Hematopoietic multipotent progenitor cell treated with erythropoietin and hydrocortisone succinate and interleukin-3 and kit ligand, for 8 days (in vitro differentiated cells): ENCODE measurements at places on chromosomes 1 and 21.

GRCh38 chr1:180392427-180393145 is 109.8 kb downstream of the ACBD6 start:
- DNase-seq: no peak

DNA sequence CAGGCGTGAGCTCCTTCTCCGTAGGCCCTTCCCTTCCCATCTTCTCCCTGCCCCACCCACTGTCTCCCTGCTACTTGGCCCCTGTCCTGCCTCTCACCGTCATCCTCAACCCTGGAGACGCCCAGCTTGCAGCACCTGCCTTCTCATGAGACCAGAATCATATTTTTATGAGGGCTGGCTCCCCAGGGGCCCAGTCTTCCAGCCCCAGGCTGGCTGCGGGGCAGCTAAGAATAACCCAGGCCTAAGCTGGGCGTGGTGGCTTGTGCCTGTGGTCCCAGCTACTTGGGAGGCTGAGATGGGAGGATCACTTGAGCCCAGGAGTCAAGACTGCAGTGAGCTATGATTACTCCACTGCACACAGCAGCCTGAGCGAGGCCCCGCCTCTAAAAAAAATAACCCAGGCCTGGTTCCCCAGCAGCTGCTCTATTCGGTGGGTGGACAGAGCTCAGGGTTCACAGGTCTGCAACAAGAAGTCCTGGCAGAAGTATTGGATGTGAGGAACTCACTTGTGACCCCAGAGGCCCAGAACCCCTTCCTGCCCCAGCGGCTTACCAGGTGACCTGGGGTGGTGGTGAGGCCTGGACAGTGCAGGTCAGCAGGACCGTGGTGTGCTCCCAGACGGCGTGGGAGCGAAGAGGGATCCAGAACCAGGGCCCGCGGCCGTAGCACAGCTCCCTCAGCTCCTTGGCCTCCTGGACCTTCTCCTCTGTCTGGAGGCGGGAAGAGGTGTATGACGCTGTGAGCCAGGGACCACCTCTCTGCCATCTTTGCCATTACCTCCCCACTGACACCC is 6.4 kb downstream of the MYOM3 start:
- no peak for DNase-seq

- DNase-seq: no peak
Observed at GRCh38 chr1:47727051-47727696, 270.0 kb downstream of the TRABD2B start.

- no peak for DNase-seq
Observed at GRCh38 chr1:244102046-244102445, 51.0 kb downstream of the ZBTB18 start.

GRCh38 chr21:17779980-17780379 is 39.2 kb downstream of the C21orf91 start:
- no peak for DNase-seq

- no peak for DNase-seq
Observed at GRCh38 chr1:54681358-54681757, 34.3 kb upstream of the TTC4 start.

GRCh38 chr1:99577313-99577712 is 68.6 kb upstream of the PALMD start:
- DNase-seq: no peak

- no peak for DNase-seq
Observed at GRCh38 chr1:53323316-53323715, 4.6 kb downstream of the LRP8 start.

- no peak for DNase-seq
Observed at GRCh38 chr1:220241072-220241663, 31.1 kb downstream of the RAB3GAP2 start.

GRCh38 chr1:62530516-62531154 is 66.7 kb upstream of the ANGPTL3 start:
- DNase-seq: peak; percentile 41

DNA sequence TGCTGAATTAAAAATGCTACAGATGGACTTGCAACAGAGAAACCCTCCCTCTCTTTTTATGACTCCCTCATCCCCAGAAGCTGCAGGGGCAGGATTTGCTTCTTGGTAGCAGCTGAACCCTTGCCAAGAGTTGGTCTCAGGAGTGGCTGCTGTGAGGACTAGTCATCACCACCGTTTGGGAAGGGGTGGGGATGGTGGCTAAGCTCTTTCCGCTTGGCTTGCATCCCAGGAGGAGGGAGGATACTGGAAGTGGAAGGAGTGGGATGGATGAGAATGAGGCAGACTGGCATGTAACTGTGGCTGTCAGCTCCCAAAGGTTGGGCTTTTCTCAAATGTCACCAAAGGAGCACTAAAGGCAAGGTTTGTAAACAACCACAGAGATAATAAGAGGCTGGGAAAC is 50.8 kb upstream of the COL24A1 start:
- DNase-seq: no peak

GRCh38 chr1:182166750-182167149 is 105.2 kb upstream of the ZNF648 start:
- no peak for DNase-seq

DNA sequence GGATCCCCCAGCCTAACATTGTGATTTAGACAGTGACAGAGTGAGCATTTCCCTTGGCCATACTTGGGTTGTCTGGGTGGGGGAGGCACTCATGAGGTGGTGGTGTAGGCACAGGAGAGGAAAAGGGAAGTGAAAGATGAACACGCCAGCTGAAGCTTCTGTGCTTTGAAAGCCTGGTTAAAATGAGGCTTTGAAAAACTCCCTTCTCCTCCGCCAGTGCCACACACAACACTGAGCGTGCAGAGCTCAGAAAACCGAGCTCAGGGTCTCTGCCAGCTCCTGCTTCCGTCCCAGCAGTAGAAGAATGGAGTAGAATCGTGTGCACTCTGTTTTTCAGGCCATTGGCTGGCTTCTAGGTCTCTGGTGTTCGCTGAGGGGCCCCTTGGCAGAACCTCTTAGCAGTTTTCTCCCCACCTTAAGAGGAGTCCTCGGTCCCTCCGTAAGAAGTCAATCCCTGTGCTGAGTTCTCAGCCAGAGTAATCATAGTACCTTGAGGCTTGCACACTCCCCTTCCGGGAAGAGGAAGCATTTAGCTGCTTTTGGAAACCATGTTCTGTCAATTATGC is 12.9 kb downstream of the PLEKHM2 start:
- no peak for DNase-seq

DNA sequence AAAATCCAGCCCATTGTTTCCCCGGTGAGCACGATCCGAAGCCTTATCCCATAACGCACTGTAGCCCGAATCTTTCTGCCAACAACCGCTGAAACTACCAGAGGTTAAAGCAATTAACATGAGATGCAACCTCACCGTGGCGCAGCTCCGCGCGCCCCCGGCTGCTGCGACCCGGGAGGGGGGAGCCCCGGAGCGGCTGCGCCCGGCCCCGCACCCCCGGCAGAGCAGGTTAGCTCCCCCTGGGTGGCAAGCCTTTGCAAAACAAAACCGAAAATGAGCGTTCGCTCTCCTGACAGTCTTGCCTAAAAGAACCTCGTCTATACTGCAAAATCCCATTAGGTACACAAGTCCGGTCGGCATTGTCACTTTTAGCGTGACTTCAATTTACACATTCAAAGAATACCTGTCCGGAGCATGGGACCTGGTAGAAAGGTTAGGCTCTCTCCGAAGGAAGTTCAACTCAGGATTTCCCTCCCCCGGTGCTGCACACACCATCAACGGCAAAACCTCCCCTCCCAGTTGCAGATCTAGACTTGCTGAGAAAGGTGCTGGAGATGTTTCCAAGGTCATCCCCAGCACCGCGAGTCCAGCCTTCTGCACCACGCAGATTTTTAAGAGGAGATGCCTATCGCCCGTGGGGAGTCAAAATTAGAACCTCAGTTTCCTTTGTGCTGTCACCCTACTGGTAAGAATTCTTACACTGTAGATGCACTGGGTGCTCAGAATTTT is 107.5 kb downstream of the ZNF281 start:
- peak; percentile 43 for DNase-seq

DNA sequence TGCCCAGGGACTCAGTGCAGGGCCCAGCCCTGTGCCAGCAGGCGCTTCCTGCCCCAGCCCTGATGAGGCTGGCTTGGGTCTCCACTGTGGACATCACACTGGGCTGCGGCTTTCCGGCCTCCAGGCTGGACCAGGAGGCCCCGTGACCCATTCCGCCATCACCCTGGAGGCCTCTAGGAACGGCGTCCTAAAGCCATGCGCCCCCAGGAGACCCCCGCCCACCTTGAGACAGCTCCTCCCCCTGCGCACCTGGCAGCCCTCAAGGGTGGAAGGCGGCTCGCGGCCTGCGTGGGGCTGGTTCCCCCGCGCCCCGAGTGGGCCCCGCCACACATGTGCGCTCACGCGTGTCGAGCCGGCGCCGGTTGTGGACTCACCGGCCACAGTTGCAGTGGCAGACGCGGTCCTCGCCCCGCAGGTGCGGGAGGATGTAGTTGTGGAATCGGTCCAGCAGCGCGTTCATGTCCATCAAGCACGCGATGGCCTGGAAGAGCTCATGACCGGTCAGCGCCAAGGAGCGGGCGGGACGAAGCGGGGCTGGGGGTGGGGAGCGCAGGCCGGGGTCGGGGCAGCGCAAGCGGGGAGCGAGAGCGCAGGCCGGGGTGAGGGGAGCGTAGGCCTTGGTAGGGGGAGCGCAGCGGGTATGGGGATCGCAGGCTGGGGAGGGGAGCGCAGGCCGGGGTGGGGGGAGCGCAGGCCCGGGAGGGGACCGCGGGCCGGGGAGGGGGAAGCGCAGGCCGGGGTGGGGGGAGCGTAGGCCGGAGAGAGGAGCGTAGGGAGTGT is 924 bp downstream of the TMEM240 start:
- no peak for DNase-seq

GRCh38 chr1:110630839-110631663 is 24.9 kb upstream of the KCNA2 start:
- DNase-seq: peak; percentile 66

GRCh38 chr1:8340448-8340847 is 22.5 kb downstream of the SLC45A1 start:
- DNase-seq: no peak

GRCh38 chr21:38820471-38821239 is 14.9 kb downstream of the ETS2 start:
- no peak for DNase-seq

- DNase-seq: no peak
Observed at GRCh38 chr1:93636712-93637111, 44.9 kb downstream of the BCAR3 start.

DNA sequence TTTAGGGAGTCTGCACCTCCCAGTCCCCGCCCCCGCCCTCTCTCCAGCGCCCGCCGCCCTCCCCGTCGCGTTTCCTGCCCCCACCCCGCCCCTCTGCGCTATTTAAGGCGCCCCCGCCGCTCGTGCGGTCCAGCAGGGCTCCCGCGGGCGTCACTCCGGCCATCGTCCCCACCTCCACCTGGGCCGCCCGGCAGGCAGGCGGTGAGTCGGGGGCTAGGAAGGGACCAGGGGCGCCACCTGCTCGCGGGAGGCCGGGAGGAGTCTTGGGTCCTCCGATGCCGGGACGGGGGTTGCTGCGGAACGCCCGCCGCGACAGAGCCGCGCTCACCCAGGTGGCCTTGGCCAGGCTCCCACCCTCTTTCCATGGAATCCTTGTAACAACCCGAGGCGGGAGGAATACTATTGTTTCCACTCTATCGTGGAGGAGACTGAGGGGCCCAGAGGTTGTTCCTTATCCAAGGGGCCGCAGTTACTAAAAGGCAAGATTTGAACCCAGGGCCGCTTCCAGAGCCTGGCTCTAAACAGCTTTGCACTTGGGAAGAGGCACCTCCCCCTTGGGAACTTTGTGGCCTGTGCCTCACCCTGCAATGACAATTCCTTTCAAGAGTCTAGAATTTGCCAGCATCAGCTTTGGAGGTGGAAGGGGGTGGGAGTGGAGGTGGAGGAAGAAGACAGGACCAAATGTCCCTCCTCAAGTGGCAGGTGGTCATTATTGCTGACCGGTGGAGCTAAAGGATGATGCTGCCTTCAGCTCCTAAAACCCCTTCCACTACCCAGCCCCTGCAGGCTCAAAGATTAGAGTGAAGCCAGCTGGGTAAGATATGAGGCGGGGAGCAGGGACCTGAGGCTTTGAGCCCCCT is at the start of gene GJA4:
TSS of gene GJA4 (plus strand) at position 132 of the 860 bp plus-strand sequence. CDS start 1,215 bp downstream, outside the sequence.
- no peak for DNase-seq

DNA sequence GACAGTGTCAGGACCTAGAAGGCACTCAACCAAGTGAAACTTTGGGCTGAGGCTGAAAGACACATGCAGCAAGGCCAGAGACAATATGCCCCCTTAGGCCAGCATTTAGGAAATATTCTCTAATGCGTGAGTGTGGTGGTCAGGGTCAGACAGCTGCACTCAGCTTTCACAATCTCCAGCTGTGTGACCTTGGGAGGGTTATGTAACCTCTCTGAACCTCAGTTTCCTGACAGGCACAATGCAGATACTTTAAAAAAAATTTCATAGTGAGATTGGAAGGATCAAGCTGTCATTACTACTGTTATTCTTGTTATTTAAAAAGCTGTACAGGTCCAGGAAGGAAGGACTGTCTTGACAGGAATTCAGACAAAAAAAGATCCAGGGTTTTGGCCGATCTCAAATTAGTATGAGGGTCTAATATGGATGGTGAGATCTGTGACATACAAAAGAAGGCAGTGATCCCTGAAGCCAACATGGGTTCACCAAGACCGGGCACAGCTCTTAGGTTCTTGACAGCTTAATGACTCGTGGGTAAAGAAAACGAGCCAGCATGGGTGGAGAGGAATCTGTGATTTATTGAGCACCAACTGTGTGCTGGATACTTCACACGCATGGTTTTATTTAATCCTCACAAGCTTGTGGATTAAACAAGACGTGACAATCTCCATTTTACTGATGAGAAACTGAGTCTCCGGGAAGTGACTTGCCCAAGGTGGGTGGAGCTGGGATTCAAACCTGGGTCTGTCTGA is 54.6 kb upstream of the POU3F1 start:
- no peak for DNase-seq

GRCh38 chr1:220700556-220701179 is 10.5 kb downstream of the C1orf115 start:
- no peak for DNase-seq

DNA sequence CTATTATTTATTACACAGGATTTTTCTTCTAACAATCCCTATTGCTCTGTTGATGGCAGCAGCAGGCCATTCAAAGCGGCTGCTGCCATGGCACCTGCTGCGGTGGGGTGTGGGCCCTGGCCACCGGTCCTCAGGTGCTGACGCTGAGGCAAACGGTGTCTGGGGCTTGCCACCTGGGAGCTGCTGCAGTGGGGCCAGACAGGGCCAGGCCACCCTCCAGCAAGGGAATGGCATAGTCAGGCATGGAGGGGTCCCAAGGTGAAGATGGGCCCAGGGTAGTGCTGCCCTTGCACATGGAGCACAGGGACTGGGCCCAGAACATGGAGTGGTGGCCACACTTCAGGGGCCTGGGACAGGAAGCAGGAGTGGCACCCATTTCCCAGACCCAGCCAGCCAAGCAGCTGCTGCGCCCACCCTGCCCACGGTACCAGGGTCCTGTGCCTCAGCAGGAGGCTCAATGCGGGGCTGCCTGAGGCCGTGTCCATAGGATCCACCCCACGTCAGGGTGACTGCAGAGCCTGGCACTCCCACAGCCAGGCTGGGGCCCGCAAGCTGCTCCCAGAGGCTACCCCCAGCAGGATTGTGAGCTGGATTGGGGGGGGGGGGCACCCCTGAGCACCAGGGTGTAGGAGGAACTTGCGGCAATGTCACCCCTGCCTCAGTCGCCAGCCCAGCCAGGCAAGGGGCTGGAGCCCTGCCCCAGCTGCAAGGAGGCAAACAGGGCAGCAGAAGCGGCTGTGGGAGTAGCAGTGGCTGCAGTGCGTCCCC is 53.9 kb upstream of the KRTAP11-1 start:
- no peak for DNase-seq
